ENCODE measurements at places on chromosomes 6 and 20.

GRCh38 chr20:59743767-59744485 lies 139.6 kb downstream of the PHACTR3 start:
- no peak for DNase-seq

DNA sequence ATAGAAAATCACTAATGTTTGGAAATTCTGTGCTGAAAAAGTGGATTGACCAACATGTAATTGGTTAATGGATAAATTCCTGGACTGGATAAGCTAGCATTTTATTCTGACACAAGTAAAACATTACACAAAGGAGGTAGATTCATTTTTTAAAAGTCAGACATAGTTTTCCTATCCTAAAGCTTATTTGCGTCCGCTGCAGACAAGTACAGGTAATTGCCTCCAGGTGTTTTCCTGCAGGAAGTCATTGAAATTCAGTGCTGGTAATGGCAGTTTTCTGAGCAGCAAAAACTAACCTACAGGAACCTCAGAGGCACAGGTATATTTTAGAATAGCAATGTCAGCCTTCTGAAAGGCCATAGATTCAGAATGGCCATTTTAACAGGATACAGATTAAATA lies 20.0 kb upstream of the HIVEP1 start:
- no peak for DNase-seq

GRCh38 chr6:143579703-143580102 lies 68.2 kb upstream of the FUCA2 start:
- no peak for DNase-seq

GRCh38 chr6:82836022-82836575 lies 229.5 kb downstream of the UBE3D start:
- no peak for DNase-seq

DNA sequence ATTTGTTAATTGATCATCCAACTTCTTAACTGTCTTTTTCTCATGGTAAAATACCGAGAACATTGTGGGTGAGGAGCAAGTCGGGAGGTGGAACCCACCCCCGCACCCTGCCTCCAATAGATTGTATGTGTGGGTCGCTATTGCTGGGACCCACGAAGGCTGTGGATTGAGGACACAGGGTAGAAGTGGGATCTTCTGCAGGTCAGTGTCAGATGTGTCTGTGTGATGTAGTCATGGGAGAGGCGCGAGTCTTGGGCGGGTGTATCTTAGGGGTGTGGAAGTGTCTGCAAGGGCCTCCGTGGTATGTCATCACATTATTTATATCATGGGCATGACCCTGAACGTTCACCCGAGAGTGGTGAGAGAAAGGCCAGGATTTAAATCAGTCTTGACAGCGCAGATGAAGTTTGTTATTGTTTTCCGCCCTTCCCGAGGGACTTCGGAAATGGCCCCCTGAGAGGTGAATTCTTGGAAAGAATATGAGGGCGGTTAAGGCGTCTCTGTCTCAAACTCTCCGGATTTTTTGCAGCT lies 472 bp upstream of the PAQR8 start:
- DNase-seq = no peak

DNA sequence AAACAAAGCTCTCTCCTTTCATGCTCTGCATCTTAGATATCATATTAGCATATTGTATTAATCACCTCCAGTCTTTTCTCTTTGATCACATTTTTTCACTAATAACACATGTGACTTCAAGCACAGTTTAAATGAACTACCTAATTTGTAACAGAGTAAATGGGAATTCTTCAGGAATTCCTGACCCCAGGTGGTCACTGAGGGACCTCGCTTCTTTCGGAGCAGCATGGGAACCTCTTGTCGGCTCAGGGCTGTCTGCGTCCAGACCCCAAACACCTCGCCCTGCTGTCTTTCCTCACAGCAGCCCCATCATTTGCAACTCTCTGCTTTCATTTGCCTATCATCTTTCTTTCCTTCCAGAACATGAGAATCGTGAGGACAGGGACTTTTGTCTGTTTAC lies 103.5 kb downstream of the DACT2 start:
- DNase-seq = no peak

- peak; percentile 77 for DNase-seq
Measured at GRCh38 chr6:33696548-33697518, 14.7 kb downstream of the UQCC2 start.

GRCh38 chr6:36650848-36651478 lies 27.6 kb upstream of the CDKN1A start:
- DNase-seq = no peak

DNA sequence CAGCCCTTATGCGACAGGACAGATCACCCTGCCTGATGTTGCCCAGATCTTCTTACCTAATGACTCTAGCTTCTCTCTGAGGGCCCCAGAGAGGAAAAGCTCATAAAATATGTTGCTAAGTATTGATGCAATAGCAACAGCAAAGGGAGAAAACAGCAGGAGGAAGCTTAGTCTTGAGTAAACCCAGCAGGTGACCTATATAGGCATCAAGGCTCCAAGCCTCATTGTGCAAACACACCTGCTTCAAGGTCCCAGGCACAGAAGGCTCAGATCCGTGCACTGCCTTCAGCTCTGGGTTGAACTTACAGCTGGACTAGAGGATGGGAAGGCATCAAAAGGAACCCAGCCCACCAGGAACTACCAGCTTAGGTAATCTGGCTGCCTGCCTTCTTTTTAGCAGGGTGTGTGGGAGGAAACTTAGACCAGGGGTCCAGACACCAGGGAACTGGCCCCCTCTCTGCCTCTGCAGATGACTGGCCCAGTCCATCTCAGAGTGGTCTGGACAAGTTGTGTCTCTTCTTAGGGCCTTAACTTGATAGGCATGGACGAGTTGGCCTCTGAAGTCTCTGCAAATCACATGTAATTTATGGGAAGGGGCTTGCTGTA lies 34.4 kb downstream of the TGM3 start:
- DNase-seq = no peak

- DNase-seq = no peak
Measured at GRCh38 chr6:4169028-4169789, 33.8 kb upstream of the ECI2 start.

DNA sequence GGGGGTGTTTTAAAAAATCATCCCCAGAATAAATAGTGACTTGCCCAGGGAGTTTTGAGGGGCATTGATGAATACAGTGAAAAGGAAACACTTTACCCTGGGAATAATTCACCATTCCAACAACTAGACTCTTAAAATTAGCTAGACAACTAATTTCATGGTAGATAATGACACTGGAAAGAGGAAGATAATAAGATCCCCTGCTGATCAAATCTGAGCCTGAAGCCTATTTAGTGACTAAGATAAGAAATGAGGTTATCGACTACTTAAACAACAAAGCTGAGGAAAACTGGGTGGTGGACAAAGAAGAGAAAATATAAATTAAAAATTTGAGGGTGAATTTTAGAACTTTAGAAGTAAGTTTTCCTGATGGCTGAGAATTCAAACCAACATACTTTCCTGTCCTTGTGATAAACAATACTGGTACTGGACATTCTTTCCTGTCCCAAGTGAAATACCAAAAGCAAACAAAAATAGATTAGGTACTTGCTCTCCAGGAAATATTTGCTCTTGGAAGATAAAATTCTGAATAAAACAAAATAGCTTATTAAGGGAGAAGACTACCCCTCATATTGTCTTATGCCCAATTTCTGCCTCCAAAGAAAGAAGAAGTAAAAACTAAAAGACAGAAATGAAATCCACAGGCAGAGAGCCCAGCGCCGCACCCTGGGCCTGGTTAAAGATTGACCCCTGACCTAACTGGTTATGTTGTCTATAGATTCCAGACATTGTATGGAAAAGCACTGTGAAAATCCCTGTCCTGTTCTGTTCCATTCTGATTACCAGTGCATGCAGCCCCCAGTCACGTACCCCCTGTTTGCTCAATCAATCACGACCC lies 64.0 kb upstream of the ADGRF4 start:
- no peak for DNase-seq

GRCh38 chr20:58682656-58683531 lies 9.7 kb upstream of the NPEPL1 start:
- no peak for DNase-seq

DNA sequence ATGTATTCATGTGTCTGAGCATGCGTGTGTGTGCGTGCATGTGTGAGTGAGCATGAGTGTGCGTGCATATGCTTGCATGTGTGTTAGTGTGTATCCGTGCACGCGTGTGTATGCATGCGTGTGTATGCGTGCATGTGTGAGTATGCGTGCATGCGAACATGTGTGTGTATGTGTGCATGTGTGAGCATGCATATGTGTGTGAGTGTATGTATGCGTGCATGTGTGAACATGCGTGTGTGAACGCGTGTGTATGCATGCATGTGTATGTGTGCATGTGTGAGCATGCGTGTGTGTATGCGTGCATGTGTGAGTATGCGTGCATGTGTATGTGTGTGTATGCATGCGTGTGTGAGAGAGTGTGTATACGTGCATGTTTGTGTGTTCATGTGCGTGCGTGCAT lies 77.9 kb downstream of the SMOC2 start:
- no peak for DNase-seq

DNA sequence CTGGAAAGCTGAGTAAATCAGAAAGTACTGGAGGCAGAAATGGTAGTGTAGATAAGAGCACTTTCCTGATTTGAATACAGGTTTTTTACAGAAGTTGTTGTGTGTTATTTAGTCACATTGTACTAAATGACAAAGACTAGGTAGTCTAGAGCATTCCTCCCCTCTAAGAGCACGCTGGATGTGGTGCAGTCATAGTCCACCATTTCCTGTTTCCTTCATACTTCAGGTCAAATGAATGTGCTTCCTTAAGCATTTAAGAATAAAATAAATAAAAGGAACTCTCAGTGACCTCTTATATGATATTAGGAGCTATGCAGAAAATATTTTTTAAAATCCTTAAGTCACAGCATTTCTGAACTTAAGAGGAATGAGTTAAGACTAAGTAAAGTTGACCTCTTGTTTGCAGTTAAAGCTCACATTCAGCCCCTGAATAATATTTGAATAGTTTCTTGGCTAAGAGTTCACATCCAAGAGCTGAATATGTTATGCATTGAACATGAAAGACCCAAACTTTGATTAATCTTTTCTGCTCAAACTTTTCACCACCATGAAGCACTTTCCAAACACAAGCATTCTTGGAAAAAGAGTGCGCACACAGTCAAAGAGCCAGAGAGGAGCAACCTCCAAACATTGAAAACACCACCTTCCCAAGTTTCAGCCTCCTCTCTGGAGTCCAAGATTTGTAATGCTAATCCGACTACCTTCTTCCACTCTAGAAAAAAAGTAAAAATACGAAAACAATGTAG lies 53.4 kb upstream of the TMEM30A start:
- peak; percentile 55 for DNase-seq

DNA sequence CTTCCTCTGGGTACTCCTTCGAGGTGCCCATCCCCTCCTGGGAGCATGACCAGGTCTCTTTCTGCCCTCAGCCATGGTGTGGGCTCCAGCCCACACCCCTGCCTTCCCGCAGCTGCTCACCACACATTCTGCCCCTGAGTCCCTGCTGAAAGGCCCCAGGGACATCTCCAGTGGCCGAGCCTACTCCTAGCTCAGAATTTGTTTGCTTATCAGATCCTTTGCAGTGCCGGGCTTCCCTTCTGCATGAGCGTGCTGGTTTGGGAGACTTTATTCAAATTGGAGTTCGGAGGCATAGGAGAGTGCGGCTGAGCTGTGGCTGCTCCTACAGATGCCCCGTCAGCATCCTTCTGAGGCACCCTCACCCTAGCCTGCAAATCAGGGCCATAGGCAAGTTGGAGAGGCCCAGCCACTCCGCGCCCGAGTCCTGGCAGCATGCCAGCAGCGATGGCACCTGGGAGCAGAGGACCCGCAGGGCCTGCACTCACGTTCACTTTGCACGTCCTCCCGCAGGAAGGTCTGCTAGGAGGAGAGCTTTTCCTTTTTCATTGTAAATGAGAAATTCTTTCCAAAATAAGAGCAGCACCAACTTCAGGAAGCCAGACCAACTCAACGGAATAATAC lies 327.3 kb downstream of the QKI start:
- DNase-seq = no peak

GRCh38 chr20:4726710-4727397 lies 5.1 kb downstream of the PRND start:
- DNase-seq = no peak

DNA sequence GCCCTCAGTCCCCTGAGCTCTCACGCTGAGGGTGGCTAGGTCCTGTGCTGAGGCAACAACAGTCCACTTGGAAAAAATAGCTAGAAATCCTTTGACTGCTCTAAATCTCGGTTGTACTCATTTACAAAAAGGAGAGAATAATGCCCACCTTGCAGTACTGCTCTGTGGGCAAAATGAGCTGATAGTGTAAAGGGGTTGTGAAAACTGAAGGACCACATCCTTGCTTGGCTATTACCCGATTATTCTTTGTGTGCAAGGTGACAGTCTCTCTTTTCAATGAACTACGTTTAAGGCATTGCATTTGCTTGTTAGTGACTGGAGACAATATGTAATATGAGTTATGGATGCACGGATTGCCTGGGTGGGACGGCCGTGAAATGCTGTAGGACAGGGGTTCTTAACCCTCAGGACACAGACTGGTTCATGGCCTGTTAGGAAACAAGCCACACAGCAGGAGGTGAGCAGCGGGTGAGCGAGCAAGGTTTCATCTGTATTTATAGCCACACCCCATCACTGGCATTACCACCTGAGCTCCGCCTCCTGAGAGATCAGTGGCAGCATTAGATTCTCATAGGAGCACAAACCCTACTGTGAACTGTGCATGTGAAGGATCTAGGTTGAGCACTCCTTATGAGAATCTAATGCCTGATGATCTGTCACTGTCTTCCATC lies 14.6 kb downstream of the SAMD3 start:
- no peak for DNase-seq

- DNase-seq = no peak
Measured at GRCh38 chr20:10576411-10577090, 97.2 kb downstream of the JAG1 start.

DNA sequence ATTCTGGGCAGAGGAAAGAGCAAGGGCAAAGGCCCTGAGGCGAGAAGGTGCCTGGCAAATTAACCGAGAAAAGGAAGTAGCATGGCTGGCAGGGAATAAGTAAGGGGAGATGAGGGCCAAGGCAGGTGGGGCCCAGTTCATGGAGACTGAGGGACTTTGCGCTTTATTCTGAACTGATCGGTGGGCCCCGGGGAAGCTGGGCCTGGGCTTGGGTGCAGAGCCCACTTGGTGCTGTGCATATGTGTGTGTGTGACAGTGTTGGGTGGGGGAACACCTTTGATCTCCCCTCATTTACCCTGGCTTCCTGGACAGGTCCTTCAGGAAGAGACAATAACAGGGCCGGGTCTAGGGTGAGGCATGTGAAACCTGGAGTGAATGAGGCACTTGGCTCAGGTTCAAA lies 2.9 kb upstream of the MDFI start:
- DNase-seq = no peak

Data from lung (tissue), 17 donors.